ENCODE measurements at places on chromosomes 4 and X.

GRCh38 chr4:172705565-172705964 is 463.0 kb upstream of the GALNT7 start:
- no peak for DNase-seq

DNA sequence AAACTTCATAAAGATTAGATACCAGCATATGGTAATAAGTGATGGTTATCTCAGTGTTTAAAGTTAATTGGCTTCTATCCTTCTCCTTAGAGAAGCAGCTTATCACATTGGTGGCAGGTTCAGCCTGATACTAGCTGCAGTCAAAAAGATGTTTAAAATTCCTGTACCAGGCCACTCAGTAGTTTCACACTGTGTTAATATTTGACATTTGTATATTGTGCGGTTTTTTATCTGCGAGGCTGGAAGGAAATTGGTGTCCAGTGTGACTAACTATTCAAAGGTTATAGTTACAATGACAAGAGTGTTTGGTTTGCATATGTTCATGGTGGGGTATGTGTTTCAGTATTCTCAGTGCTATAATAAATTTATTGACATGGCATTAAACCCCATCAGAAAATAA is 27.5 kb upstream of the TBC1D8B start:
- no peak for DNase-seq

GRCh38 chr4:10164877-10165283 is 48.3 kb upstream of the WDR1 start:
- DNase-seq, result peak; percentile 46

GRCh38 chr4:1668488-1668840 is 15.6 kb downstream of the FAM53A start:
- no peak for DNase-seq

DNA sequence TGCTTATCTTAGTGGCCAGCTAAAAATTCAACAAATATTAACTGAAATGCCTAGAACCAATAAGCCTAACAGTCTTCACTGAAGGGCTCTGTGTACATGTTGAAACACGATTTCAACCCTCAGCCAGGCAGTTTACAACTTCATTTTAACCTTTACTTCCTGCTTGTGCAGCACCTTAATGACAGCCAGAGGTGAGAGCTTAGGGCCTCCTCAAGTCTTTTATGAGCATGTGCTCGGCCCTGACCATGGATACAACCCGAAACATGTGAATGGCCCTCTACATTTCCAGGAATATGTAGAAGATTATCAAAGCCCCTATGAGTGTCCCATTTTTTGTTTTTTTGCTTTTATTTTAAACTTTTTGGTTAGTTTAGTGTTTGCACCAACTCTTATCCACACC is 88.3 kb downstream of the MSN start:
- DNase-seq, result no peak

GRCh38 chr4:163693211-163693610 is 198.7 kb downstream of the TMA16 start:
- no peak for DNase-seq

GRCh38 chr4:139675651-139676050 is 10.0 kb downstream of the MGST2 start:
- peak; percentile 46 for DNase-seq

DNA sequence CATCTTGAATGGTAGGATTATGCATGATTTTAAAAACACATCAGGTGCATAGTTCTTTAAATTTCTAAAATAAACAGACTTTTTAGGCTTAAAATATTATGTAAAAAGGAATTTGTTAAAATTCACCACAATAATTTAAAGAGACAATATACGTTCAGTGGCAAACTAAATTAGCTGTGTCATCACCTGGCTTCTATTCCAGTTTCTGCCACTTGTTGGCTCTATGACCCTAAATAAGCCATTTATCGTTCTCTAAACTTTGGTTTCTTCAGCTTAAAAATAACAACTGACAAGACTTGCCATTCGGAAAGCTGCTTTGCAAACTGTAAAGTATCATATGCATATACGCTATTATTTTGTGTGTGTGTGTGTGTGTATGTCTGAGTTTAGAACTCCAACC is 141.3 kb downstream of the MGST2 start:
- DNase-seq, result no peak

DNA sequence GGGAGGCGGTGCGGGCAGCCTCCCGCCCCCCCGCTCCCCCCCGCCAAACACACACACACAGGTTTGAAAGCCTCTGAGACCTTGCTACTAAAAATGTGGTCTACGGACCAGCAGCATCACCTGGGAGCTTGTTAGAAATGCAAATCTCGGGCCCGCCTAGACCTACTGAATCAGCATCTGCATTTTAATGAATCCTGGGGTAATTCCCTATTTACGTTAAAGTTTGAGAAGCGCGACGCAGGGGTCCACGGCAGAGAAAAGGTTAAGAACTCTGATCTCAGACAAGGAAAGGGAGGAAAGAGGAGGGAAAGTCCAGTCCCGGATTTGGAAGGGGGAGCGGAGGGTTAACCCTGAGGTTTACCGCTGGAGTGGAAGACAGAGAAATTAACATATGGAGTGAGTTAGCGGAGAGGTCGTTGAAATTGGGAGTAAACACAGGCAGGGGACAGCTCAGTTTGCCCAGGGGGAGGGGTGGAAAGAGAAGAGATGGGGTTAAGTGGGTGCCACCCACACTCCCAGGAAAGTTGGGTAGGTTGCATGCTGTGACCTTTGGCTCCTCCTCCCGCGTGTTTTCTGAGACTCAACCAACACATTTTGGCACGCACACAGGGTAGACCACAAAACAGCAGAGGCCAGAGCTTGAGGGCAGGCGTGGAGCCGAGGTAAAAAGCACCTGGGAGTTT is 483.6 kb downstream of the BCOR start:
- DNase-seq, result no peak

GRCh38 chr4:169861593-169861992 is 103.8 kb upstream of the HPF1 start:
- DNase-seq, result no peak

GRCh38 chrX:71250841-71251240 is 3.1 kb downstream of the ZMYM3 start:
- DNase-seq, result no peak

- DNase-seq, result no peak
Observed at GRCh38 chr4:128876200-128876599, 66.7 kb downstream of the JADE1 start.

GRCh38 chr4:183532821-183533220 is 28.0 kb downstream of the ING2 start:
- no peak for DNase-seq

DNA sequence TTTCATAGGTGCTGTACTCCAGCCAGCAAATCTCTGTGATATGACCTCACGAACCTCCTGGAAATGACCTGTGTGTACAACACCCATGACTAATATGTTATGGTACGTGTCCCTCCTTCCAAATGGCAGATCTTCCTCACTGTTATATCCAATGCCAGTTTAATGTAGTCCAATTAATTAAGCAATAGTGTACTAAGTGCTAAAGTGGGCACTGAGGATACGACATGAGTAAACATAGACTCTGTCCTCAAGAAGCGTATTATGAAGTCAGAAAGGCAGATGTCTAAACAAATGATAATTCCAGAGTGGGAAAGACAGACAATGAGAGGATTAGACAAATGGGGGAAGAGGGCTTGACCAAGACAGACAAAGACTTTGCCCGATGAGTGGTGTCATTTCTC is 33.9 kb downstream of the GPRIN3 start:
- DNase-seq, result no peak

DNA sequence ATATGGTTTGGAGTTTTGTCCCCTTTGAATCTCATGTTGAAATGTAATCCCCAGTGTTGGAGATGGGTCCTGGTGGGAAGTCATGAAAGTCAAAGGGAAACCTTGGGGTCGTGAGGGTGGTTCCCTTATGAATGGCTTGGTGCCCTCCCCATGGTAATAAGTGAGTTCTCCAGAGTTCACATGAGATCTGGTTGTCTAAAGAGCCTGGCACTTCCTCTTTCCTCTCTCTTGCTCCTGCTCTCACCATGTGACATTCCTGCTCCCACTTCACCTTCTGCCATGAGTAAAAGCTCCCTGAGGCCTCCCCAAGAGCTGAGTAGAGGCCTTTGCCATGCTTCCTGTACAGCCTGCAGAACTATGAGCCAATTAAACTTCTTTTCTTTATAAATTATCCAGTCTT is 5.5 kb upstream of the IL15 start:
- DNase-seq, result peak; percentile 14

GRCh38 chr4:98641906-98642668 is 16.3 kb downstream of the TSPAN5 start:
- DNase-seq, result no peak

GRCh38 chrX:13293700-13294099 is 26.2 kb downstream of the ATXN3L start:
- no peak for DNase-seq

DNA sequence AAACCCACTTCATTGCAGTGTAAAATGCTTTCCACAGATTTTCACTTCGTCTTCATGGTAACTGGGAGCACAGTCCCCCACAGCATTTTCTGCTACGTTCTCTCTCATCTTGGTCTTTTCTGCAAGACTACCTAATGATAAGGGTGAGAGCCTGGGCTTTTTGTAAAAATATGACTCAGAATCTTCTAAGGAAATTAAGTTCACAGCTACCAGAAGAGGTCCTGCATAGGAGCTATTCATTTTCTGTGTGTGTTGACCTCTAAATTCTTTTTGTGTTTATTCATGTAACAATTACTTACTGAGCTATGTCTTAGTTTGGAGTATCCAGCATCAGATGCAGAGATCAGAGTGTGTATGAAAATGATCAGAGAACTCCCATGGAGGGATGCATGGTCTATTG is 192.2 kb downstream of the CPEB2 start:
- DNase-seq, result no peak

DNA sequence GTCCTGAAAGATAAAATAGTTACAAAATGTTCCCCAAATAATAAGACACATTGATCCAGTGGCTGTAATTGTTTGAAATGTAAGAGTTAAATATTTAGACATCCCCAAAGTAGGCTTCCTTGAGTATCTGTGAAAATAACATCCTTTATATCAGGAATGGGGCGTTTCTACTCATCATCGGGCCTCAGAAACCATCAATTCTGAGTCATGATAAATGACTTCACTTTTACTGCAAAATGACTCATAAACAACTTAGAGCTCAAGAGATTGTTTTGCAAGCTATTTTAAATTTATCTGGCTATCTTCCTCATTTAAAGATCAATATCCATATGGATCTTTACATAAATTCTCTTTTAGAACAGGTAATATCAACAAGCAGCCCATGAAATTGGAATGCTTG is 369.4 kb upstream of the CNKSR2 start:
- DNase-seq, result no peak

DNA sequence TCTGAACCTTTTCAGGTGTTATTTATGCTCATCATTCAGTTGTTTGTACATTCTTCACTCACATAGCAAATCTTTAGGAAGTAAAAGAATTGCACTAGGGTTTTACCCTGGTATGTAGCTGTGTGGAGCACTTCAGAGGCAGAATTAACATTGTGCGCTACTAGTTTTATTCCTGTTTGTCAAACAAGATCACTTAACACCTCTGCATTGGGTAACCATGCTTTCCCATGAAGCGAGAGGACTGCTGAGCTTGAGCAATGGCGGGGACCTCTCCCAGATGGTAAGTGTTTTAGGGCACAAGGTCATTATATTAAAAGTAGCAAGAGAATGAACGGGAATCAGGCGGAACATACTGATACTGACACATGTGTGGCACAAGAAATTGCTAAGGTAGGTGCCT is 59.2 kb downstream of the SHROOM3 start:
- no peak for DNase-seq

DNA sequence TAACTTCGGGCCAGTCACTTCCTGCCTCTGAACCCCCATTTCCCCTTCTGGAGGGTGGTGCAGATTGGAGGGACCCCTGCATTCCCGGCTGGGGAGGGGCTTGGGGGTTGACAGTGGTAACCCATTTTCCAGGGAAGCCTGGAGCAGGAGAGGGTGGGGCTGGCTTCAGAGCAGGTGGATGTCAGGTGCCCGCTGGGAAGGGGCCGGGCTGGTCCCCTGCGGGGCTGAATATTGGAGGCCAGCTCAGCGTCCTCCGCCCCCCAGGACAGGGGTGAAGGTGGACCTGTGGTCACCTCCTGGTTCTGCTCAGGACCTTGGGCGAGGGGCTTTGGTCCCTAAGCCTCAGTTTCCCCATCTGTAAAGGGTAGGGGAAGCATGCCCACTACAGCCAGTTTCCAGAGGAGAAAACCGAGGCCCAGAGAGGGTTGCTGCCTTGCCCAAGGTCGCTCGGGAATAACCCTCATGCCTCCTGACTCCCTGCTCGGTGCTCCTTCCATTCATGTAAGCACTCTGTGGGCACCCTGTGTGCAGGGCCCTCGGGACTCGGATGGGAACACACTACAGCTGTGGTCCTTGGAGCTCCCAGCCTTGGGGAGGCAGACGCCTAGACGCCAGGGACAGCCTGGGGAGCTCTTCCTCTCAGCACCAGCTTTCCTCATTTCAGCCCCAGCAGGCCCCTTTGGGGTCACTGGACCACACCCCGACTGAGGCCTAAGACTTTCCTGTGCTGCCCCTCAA is 683 bp downstream of the MAN2B2 start:
- DNase-seq, result no peak

DNA sequence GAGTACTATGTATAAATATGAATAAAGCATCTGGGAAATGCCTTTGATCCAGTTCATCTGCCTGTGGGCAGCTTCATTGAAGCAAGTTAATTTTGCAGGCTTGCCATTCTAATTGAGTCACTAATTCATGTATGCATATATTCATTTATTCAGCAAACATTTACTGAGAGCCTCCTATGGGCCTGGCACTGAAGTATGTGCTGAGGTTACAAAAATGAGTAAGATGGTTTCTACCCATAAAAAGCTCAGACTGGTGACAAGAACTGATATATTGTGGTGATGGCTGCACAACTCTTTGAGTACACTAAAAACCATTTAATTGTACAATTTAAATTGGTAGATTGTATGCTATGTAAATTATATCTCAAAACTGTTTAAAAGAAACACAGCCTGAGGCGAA is 1.1 kb upstream of the MRPL1 start:
- DNase-seq, result no peak

DNA sequence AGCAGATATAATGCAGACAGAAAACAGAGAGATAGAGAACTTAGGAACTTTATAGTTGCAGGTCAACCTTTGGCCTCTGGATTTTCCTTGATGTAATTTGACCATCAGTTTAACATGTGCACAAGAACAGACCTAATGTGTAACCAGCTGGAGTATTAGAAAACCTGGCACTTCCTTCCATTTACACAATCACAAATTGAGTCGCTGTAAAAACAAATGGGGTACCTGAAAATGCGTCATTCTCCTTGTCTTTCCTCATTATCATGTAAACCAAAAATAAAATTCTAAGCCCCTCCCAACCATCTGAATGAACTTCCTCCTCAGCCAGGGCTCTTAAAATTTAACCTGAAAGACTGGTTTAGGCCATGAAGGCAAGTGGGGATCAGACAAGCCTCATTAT is 358.4 kb upstream of the MAGEB16 start:
- DNase-seq, result no peak

GRCh38 chrX:42020225-42020624 is 96.9 kb upstream of the CASK start:
- DNase-seq, result no peak

DNA sequence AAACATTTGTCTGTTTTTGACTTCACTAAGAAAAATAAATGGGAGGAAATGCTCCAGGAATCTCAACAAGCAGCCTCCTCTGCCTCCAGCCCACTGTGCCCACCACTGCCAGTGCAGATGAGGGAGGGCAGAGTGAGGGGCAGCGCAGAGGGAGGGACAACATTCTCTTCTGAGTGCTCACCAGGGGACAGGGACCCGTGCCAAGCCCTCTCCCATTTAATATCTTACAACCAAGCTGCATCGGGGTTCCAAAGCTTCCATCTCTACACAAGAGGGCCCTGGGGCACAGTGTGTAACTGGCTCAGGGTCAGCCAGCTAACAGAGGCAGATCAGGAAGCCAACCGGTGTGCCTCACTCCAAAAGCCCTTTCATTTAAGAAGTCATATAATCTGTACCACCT is 120.4 kb downstream of the NSUN7 start:
- DNase-seq, result no peak

- no peak for DNase-seq
Observed at GRCh38 chr4:132108784-132109183, 1040.3 kb upstream of the PCDH10 start.
